ENCODE measurements at places on chromosomes 13 and 19.
A peak's percentile ranks its signal among the peaks of the same experiment; 100 is the strongest.

DNA sequence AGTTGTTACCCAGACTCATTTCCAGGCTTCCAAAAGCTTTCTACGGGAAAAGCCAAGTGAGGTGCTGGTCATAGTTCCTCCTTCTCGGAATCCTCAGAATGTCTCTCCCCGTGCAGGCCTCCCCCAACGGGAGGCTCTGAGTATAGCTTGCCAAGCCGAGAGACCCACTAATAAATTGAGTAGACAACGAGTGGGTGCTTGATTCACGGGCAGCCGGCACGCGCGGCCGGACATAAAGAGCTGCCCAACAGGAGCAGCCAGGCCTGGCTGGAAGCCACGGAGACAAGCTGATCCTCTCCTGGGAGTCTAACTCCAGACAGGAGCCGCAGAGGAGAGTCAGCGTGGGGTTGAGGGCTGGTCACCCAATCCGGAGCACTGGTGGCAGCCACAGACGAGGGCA, 43.4 kb upstream of the MEDAG start:
- DNase-seq = no peak

GRCh38 chr13:73482556-73482955, 423.8 kb downstream of the KLF5 start:
- DNase-seq = no peak

DNA sequence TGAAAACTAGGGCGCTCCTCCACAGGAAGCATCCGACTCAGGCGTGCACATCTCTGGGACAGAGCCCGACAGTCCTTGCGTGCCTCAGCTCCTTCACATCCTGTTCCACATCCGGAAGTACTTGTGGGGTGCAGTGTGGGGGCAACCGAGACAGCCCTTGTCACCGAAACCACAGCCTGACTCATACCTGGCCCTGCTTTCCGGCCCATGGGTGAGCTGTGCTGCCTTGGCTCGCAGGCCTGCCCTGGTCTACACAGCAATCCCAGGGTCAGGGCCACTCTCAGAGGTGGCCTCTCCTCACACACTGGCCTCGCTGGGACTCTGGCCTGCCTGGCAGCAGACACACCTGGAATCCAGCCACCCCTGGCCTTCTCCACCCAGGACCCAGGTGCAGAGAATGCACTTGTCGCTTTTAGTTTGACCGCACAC, 100.4 kb downstream of the STK24 start:
- peak; percentile 98 for DNase-seq

DNA sequence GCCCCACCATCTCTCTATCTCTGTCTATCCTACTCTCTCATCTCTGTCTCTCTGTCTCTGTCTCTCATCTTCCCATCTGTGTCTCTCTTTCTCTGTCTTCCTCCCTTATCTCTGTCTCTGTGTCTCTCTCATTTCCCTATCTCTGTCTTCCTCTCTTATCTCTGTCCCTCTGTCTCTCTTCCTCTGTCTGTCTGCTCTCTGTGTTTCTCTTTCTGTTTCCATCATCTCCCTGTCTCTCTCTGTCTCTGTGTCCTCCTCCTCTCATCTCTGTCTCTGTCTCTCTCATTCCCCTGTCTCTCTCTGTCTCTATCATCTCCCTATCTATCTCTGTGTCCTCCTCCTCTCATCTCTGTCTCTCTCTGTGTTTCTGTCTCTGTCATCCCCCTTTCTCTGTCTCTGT, 1.6 kb upstream of the EBI3 start:
- no peak for DNase-seq

DNA sequence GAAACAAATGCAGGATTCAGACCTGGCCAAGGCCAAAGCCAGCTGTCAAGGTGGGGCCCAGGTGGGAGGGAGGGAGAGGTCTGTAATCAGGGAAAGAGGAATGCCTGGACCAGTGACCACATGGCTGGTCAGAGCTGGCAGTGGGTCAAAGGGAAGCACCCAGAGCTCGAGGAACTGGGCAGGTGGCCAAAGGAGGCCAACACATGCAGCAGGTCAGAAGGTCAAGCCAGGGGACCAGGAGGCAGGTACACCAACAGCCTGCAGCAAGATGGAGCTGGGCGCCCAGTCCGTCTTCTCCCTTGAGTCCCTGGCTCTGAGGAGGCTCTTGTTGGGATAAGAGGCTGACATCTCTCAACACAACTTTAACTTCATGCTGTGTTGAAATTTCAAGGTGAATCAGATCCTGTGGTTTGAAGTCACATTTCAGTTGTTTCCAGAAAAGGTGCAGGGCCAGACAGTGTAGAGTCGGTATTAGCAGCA, 17.1 kb downstream of the GPATCH1 start:
- DNase-seq = no peak

- no peak for DNase-seq
Observed at GRCh38 chr13:39957868-39958677, 302.6 kb downstream of the COG6 start.

DNA sequence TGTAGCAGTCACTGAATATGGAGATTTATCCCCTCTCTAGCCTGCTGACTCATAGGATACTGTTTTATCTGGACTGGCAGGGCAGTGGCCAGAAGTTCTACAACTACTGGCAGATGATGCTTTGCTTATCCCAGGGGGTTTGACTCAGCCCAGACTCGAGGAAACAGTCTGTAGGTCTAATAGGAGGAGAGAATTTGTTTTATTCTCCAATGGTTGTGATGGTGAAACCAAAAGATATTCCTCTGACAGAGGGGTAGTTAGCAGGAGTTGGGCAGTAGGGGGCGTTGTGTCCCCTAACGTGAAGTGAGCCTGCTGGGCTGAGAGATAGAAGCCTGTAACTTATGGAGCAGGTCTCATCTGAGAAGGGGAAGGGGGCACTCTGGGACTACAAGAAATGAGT, 74.9 kb downstream of the WTIP start:
- DNase-seq = no peak

DNA sequence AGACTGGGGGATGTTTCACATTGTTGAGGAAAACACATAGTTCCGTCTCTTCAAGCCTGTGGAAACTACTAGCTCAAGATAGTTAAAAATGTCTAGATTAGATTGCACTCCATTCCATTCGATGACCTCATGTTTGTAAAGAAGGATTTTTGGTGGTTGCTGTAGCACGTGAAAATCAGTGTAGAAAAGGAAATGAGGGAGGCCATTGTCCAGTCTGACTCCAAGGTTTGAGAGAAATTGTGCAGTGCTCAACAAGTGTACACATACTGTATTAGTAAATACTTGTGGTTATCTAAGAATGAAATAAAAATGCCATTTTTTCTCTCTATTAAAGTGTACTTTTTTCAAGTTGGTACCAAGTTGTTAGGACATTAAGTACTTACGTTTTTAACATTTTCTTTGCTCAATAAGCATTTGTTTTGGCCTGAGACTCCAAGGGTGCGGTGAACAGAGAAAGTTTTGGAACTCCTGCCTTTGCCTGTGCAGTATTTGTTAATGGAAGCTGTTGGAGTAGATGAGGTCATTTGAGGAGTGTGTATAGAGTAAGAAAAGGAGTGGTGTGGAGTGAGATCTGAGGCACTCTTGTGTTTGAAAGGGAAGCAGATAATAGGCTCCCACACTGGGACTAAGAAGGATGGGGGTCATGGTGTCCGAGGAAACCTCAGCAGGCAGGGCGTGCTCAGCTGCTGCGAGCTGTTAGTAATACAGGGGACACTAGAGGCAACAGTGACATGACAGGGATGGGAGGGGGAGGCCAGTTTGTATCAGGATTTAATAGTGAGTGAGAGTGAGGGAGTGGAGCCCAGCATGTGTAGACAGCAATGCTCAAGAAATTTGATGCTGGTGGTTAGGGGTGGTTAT, 4.4 kb downstream of the WASF3 start:
- peak; percentile 71 for DNase-seq

- no peak for DNase-seq
Observed at GRCh38 chr19:55959996-55960675, 12.5 kb downstream of the NLRP8 start.

GRCh38 chr19:16593181-16593580, 21.0 kb upstream of the SLC35E1 start:
- DNase-seq = no peak

- no peak for DNase-seq
Observed at GRCh38 chr13:113768018-113768905, 9.2 kb downstream of the TMEM255B start.

DNA sequence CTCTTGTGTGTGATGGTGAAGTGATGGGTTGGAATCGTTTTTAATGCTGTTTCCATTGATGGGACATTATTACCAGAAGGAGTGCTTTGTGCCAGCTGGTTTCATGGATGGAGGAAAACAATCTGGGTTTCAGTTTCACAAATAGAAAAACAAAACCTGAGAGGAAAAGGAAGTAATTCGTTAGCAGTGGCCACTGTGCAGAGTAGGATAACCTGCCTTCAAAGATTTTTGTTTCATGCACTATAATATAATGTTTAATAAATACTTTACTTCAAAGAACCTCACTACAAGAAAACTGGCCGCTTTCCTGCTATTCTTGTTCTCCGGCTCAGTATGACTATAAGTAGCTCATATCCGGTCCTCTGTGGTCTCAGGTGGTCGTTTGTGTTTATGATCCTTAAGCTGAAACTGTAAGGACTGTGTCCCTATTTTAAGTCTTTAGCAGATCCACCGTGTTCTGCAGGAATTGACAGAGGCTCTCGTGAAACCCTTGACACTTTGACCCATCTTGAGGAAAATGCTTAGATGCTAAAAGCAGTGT, 104.7 kb downstream of the GGACT start:
- DNase-seq = no peak

All from mesenchymal stem cell (in vitro differentiated cells and primary cell).